ENCODE measurements at places on chromosomes 1 and 21. TPM values are rescaled to one million over a fixed set of nuclear protein-coding genes. Genes with fewer than 3 reads are reported as not detected.

CNN3 gene
- total RNA-seq, result 203 TPM

MYOM3 gene
- total RNA-seq, result not detected

LCE1C gene
- total RNA-seq, result not detected

BRDT gene
- total RNA-seq, result not detected

POU3F1 gene
- total RNA-seq, result not detected

E2F2 gene
- 0.15 TPM for total RNA-seq

DNAH14 gene
- total RNA-seq, result 4.0 TPM

KCNC4 gene
- total RNA-seq, result 4.6 TPM

CIART gene
- total RNA-seq, result 8.5 TPM

IVL gene
- not detected for total RNA-seq

MAP3K6 gene
- total RNA-seq, result 20.0 TPM

TACSTD2 gene
- total RNA-seq, result not detected

AGBL4 gene
- total RNA-seq, result not detected

RPTN gene
- total RNA-seq, result not detected

LEMD1 gene
- not detected for total RNA-seq

EIF4G3 gene
- 43.7 TPM for total RNA-seq

CGN gene
- not detected for total RNA-seq

PDZK1 gene
- total RNA-seq, result 0.10 TPM

SLC9C2 gene
- total RNA-seq, result not detected

ISG15 gene
- total RNA-seq, result 76.6 TPM

SLC25A34 gene
- total RNA-seq, result 0.06 TPM

FCGR2B gene
- not detected for total RNA-seq

S100A8 gene
- not detected for total RNA-seq

HNRNPR gene
- 62.8 TPM for total RNA-seq

ADORA1 gene
- total RNA-seq, result 11.3 TPM

C1QB gene
- not detected for total RNA-seq

TRIM17 gene
- not detected for total RNA-seq

CDCP2 gene
- not detected for total RNA-seq

LEFTY1 gene
- total RNA-seq, result not detected

ZNF683 gene
- total RNA-seq, result not detected

CFHR4 gene
- not detected for total RNA-seq

MTMR11 gene
- 7.3 TPM for total RNA-seq

FCRL4 gene
- total RNA-seq, result not detected

HES2 gene
- not detected for total RNA-seq

GPATCH2 gene
- 7.2 TPM for total RNA-seq

GJA8 gene
- not detected for total RNA-seq

PTPRU gene
- total RNA-seq, result 25.5 TPM

LCE1A gene
- total RNA-seq, result not detected

CD164L2 gene
- not detected for total RNA-seq

DCDC2B gene
- total RNA-seq, result not detected

SERINC2 gene
- total RNA-seq, result 0.68 TPM

DNASE2B gene
- total RNA-seq, result not detected

MYBPH gene
- 1.0 TPM for total RNA-seq

IL12RB2 gene
- total RNA-seq, result not detected

AMY1B gene
- not detected for total RNA-seq

AKR7A3 gene
- total RNA-seq, result 1.00 TPM

FCRL5 gene
- total RNA-seq, result not detected

UBE2U gene
- not detected for total RNA-seq

CAMK1G gene
- total RNA-seq, result not detected

KPRP gene
- total RNA-seq, result not detected

TAS1R1 gene
- total RNA-seq, result not detected

CHIA gene
- not detected for total RNA-seq

F13B gene
- not detected for total RNA-seq

ABL2 gene
- total RNA-seq, result 9.4 TPM

SHCBP1L gene
- total RNA-seq, result 0.05 TPM

FAM167B gene
- total RNA-seq, result 0.44 TPM

EXO1 gene
- 0.24 TPM for total RNA-seq

KRTAP24-1 gene
- not detected for total RNA-seq

GBP7 gene
- total RNA-seq, result not detected

DYNLT5 gene
- not detected for total RNA-seq
